ENCODE measurements at places on chromosomes 5 and 9. TPM values are rescaled to one million over a fixed set of nuclear protein-coding genes. Genes with fewer than 3 reads are reported as not detected.

DNA sequence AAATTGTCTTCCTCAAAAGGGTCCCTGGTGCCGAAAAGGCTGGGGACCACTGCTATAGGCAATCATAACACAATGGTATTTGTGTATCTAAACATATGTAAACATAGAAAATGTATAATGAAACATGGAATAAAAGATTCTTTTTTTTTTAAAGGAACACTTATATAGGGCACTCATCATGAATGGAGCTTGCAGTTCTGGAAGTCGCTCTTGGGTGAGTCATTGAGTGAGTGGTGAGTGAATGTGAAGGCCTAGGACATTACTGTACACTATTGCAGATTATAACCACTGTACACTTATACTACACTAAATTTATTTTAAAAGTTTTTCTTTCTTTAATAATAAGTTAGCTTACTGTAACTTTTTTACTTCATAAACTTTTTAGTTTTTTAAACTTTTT lies 176.4 kb downstream of the ARRDC3 start:
- no peaks in the 10 kb centered on the region for H3K4me1 ChIP-seq
- H3K36me3 ChIP-seq, result no peaks in the 10 kb centered on the region
- DNase-seq, result no peak
- no peaks in the 10 kb centered on the region for H3K27me3 ChIP-seq
- H3K27ac ChIP-seq, result no peak overlapping the region
- no peak overlapping the region for H3K4me3 ChIP-seq

GRCh38 chr5:179297486-179298180 lies 47.6 kb downstream of the ADAMTS2 start:
- H3K4me1 ChIP-seq, result peaks cover 11% of the 10 kb centered on the region
- H3K36me3 ChIP-seq, result no peaks in the 10 kb centered on the region
- no peaks in the 10 kb centered on the region for H3K27me3 ChIP-seq
- no peak for DNase-seq

DNA sequence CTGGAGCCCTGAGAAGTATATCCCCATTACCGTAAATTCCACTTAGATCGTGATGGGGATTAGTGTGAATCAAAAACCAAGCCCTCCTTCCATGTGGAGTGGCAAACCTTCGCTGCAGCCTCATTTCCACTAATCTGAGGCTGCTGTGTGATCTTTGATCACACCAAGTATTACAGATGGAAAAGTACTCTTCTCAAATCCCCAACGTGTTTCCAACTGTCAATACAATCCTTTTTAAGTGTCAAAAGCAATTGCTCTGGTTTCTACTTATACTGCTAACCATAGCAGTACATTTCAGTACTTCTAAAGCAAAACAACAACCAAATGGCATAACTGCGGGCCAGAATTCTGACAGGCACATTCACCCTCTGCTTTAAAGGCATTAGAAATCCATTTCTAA lies 307.7 kb upstream of the ADAMTS16 start:
- no peaks in the 10 kb centered on the region for H3K27me3 ChIP-seq
- no peak for DNase-seq
- H3K4me3 ChIP-seq, result no peak overlapping the region
- no peak overlapping the region for H3K27ac ChIP-seq
- no peaks in the 10 kb centered on the region for H3K4me1 ChIP-seq
- H3K36me3 ChIP-seq, result no peaks in the 10 kb centered on the region

- H3K36me3 ChIP-seq, result no peaks in the 10 kb centered on the region
- DNase-seq, result no peak
- H3K4me3 ChIP-seq, result no peak overlapping the region
- H3K27me3 ChIP-seq, result no peaks in the 10 kb centered on the region
Observed at GRCh38 chr5:112063856-112064255, 306.9 kb upstream of the NREP start.

DNA sequence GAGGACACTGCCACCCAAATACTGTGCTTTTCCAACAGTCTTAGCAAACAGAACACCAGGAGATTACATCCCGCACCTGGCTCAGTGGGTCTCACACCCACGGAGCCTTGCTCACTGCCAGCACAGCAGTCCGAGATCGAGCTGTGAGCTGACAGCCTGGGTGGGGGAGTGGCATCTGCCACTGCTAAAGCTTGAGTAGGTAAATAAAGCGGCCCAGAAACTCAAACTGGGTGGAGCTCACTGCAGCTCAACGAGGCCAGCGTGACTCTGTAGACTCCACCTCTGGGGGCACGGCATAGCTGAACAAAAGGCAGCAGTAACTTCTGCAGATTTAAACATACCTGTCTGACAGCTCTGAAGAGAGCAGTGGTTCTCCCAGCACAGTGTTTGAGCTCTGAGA lies 28.8 kb downstream of the EPB41L4A start:
- H3K4me1 ChIP-seq, result no peaks in the 10 kb centered on the region
- H3K27ac ChIP-seq, result no peak overlapping the region
- H3K27me3 ChIP-seq, result no peaks in the 10 kb centered on the region
- H3K36me3 ChIP-seq, result no peaks in the 10 kb centered on the region
- no peak for DNase-seq

GRCh38 chr5:172447646-172448365 lies 6.5 kb downstream of the SH3PXD2B start:
- DNase-seq, result no peak
- H3K4me1 ChIP-seq, result peaks cover 42% of the 10 kb centered on the region
- no peak overlapping the region for H3K27ac ChIP-seq
- no peaks in the 10 kb centered on the region for H3K27me3 ChIP-seq
- H3K4me3 ChIP-seq, result no peak overlapping the region

DNA sequence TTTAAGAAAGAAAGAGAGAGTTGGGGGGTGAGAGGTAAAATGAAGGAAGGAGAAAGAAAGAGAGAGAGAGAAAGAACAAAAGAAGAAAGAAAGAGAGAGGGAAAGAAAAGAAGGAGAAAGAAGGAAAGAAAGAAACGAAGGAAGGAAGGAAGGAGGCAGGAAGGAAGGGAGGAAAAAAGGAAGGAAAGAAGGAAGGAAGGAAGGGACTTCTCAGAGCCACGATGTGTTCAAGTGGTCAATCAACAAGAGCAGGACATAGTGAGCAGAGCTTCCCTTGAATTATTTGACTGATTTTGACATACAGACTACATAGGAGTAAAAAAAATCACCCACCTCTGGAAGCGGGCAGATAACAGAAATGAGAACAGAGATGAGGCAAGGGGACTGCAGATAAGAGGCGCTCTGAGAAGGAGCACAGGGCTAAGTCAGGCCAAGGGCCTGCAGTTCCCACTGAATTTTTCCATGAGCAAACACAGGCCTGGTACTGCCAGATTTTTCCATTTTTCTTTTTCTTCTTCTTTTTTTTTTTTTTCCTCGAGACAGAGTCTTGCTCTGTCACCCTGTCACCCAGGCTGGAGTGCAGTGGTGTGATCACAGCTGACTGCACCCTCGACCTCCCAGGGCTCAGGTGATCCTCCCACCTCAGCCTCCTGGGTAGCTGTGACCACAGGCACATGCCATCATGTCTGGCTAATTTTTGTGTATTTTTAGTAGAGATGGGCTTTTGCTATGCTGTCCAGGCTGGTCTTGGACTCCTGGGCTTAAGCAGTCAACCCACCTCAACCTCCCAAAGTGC lies 77.7 kb upstream of the IL17B start:
- H3K4me3 ChIP-seq, result no peak overlapping the region
- peak overlapping the region; percentile 9 for H3K27ac ChIP-seq
- H3K27me3 ChIP-seq, result no peaks in the 10 kb centered on the region
- no peak for DNase-seq
- H3K4me1 ChIP-seq, result peaks cover 7% of the 10 kb centered on the region
- H3K36me3 ChIP-seq, result no peaks in the 10 kb centered on the region

DNA sequence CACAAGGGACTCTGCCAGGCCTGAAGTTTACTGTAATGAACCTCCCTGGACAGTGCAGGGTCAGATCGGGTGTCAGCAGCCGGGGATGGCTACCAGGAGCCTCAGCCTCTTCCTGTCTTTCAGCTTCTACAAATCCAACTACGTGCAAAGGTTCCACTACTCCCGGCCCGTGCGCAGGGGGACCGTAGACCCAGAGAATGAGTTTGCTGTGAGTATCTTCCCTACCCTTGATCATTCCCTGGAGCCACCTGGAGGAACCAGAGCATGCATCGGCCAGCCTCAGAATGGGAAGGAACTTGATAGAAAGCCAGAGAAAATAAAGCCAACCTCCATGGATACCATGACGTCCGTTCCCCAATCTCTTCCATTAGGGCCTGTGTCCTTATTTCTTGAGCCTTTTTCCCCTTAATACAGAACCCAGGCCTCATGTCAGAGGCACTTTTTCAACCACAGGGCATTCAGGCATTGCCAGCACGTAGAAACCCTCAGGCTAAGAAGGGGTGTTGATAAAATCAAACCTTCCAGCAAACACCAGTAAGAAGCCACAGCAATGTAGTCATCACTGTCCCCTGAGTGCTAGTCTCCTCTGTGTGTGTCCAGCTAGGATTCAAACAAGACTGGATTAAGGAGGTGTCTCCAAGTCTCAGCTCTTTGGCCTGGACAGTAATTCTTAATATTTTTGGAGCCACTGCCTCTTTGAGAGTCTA lies 49.0 kb upstream of the FOXI1 start:
- DNase-seq, result no peak
- no peaks in the 10 kb centered on the region for H3K36me3 ChIP-seq
- H3K27me3 ChIP-seq, result no peaks in the 10 kb centered on the region
- no peaks in the 10 kb centered on the region for H3K4me1 ChIP-seq

DNA sequence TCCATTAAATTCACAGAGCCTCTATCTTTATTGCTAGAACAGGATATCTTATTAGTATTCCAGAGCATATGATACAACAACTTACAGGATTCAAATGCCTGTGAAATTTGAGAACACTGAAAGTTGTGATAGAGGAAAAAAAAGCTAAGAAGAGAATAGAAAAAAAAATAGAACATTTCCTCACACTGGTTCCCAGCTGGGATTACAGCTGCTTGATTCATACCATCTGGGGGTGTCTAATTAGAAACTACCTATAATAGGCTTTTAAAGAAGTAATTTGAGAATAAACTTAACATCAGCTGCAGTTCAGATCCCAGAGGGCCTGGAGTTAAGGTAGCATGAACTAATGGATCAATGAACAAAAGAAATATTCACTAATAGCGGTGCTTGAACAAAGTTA lies 922.0 kb downstream of the CDH12 start:
- no peaks in the 10 kb centered on the region for H3K27me3 ChIP-seq
- DNase-seq, result no peak
- H3K27ac ChIP-seq, result no peak overlapping the region
- no peaks in the 10 kb centered on the region for H3K4me1 ChIP-seq

- H3K4me3 ChIP-seq, result no peak overlapping the region
- H3K36me3 ChIP-seq, result no peaks in the 10 kb centered on the region
- H3K27me3 ChIP-seq, result no peaks in the 10 kb centered on the region
- H3K4me1 ChIP-seq, result no peaks in the 10 kb centered on the region
Observed at GRCh38 chr9:133894377-133895321, 97.5 kb downstream of the VAV2 start.

Gene GRXCR2
- not detected for total RNA-seq

Gene TMEM161B
- total RNA-seq, result 13.1 TPM

All from ovary (tissue), 10 donors.